Glutamatergic neuron (in vitro differentiated cells): ENCODE measurements at places on chromosomes 4 and X. TPM values are rescaled to one million over a fixed set of nuclear protein-coding genes. Genes with fewer than 3 reads are reported as not detected.

S100P gene
- not detected for total RNA-seq

RHOXF2 gene
- total RNA-seq: not detected

UGT2B10 gene
- not detected for total RNA-seq

GRCh38 chr4:107472265-107472948, 247.6 kb downstream of the PAPSS1 start:
- DNase-seq: no peak
- H3K4me1 ChIP-seq: no peaks in the 10 kb centered on the region
- H3K27me3 ChIP-seq: no peaks in the 10 kb centered on the region
- no peak overlapping the region for H3K4me3 ChIP-seq
- no peaks in the 10 kb centered on the region for H3K36me3 ChIP-seq
